Naive thymus-derived CD8-positive, alpha-beta T cell (primary cell): ENCODE measurements at places on chromosomes 11 and 22. TPM values are rescaled to one million over a fixed set of nuclear protein-coding genes. Genes with fewer than 3 reads are reported as not detected.
A peak's percentile ranks its signal among the peaks of the same experiment; 100 is the strongest.

DNA sequence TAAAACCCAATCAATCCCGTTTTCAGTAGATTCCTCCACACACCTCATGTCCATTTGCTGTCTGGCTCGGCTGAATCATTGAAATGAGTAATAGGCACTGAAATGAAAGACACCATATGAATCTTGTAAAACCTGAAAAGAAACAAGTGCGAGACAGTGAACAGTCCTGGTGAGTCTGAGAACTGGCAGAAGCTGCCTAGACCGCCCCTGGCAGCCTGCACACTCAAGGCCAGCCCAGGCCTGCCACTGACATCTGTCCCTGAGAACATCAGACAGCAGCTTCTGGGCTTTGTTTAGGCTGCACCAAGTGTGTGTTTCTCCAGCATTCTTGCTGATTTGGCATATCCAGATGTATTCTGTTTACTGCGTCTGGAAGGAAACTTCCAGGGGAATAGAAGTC lies 44.8 kb downstream of the ENDOD1 start:
- peaks cover 6% of the 10 kb centered on the region for H3K36me3 ChIP-seq
- no peak for DNase-seq
- H3K27me3 ChIP-seq: no peaks in the 10 kb centered on the region

GRCh38 chr22:21447694-21448402 lies 19.3 kb upstream of the TMEM191C start:
- no peaks in the 10 kb centered on the region for H3K4me1 ChIP-seq
- no peak for DNase-seq
- no peak overlapping the region for H3K27ac ChIP-seq
- H3K4me3 ChIP-seq: no peak overlapping the region

- no peaks in the 10 kb centered on the region for H3K4me1 ChIP-seq
- H3K27me3 ChIP-seq: peaks cover 8% of the 10 kb centered on the region
- H3K27ac ChIP-seq: no peak overlapping the region
- H3K4me3 ChIP-seq: no peak overlapping the region
Observed at GRCh38 chr22:19232623-19233022, 54.1 kb upstream of the SLC25A1 start.

DNA sequence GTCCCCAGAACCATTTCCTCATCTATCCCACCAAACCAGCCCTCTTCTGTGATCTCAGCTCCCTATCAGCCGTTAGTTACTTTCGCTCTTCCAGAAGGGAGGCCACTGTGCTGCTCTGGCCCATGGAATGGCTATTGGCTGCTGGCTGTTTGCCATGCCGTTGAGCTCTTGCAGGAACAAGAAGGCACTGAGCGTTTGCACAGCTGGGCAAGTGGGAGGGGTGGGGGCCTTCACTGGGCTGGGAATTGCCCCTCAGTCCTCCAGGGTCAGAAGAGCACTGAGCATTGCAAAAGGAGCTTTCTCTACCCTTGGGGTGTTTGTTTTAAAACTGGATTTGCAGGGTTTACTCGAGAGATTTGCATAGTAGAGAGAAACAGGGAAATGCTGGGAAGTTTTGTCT lies 129.0 kb upstream of the PARVA start:
- no peaks in the 10 kb centered on the region for H3K27me3 ChIP-seq
- H3K4me1 ChIP-seq: peaks cover 2% of the 10 kb centered on the region
- H3K36me3 ChIP-seq: no peaks in the 10 kb centered on the region
- H3K27ac ChIP-seq: no peak overlapping the region
- no peak for DNase-seq
- no peak overlapping the region for H3K4me3 ChIP-seq

- H3K4me3 ChIP-seq: no peak overlapping the region
Observed at GRCh38 chr11:1082728-1083620, 8.3 kb downstream of the MUC2 start.

DNA sequence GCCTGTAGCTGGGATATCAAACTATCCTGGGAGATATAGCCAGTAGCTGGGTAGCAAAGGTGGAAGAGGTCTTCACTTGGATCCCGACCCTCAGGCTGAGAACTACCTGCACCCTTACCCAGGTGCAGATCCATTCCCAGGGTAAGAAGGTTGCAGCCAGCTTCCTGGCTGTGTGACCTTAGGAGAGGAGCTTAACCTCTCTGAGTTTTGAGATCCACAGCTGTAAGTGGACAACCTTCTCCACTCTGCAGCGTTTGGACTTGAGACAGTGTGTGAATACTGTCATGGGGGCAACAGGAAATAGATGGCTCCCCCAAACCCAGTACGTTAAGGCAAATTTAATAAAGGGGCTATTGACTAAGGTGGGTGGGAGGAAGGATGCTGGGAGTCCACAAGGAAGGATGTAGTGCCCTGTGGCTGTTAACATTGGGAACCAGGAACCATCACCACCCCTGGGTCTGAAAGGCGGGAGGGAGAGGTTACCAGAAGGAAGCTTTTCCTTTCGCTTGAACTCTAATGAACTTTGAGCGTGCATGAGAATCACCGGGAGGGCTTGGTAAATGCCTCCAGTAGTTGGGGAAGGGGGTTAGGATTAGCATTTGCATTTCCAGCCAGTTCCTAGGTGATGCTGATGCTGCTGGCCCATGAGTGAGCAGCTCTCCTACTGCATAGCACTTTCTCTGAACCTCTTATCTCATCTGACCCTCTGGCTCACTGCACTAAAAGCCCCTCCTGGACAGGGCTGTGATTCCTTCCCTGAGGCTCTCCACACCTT lies 24.4 kb downstream of the SGSM1 start:
- H3K27me3 ChIP-seq: peaks cover 6% of the 10 kb centered on the region
- H3K27ac ChIP-seq: no peak overlapping the region
- no peaks in the 10 kb centered on the region for H3K36me3 ChIP-seq
- DNase-seq: no peak

DNA sequence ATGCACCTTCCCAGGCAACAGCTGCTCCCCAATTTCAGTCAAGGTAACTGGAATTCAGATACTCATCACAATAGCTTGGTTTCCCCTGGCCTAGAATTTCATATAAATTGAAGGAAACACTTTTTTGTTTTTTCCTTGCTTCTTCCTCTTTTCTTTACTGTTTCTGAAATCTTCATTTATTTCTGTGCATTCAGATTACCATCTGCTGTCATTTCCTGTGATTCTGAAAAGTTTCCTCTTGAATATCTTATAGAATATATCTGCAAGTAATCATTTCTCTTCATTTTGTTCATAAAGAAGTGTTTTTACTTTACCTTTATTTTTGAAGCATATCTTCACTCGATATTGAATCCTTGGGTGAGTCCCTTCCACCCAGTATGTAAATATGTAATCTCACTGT lies 85.3 kb downstream of the GAB4 start:
- H3K27me3 ChIP-seq: peaks cover 8% of the 10 kb centered on the region
- no peak for DNase-seq
- no peaks in the 10 kb centered on the region for H3K4me1 ChIP-seq

DNA sequence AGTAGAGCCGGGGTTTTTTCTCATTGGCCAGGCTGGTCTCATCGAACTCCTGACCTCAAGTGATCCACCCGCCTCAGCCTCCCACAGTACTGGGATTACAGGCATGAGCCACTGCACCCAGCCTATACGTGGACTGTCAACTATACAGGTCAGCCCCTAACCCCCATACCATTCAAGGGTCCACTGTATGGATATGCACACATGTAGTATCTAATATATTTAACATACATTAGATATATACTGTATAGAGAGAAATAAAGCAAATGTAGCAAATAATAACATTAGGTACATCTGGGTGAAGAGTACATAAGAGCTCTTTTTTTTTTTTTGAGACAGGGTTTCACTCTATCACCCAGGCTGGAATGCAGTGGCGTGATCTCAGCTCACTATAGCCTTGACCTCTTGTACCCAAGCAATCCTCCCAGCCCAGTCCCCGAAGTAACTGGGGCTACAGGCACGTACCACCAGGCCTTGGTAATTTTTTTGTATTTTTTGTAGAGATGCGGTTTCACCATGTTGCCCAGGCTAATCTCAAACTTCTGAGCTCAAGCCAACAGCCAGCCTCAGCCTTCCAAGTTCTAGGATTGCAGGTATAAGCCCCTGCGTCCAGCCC lies 1.5 kb upstream of the ATP5MGL start:
- H3K27ac ChIP-seq: no peak overlapping the region
- H3K4me1 ChIP-seq: peaks cover 27% of the 10 kb centered on the region
- H3K4me3 ChIP-seq: no peak overlapping the region
- no peak for DNase-seq

GRCh38 chr22:36234919-36235318 lies 4.4 kb downstream of the APOL2 start:
- H3K4me1 ChIP-seq: peaks cover 59% of the 10 kb centered on the region
- peak overlapping the region; percentile 70 for H3K27ac ChIP-seq
- no peaks in the 10 kb centered on the region for H3K27me3 ChIP-seq
- peak overlapping the region; percentile 22 for H3K4me3 ChIP-seq

DNA sequence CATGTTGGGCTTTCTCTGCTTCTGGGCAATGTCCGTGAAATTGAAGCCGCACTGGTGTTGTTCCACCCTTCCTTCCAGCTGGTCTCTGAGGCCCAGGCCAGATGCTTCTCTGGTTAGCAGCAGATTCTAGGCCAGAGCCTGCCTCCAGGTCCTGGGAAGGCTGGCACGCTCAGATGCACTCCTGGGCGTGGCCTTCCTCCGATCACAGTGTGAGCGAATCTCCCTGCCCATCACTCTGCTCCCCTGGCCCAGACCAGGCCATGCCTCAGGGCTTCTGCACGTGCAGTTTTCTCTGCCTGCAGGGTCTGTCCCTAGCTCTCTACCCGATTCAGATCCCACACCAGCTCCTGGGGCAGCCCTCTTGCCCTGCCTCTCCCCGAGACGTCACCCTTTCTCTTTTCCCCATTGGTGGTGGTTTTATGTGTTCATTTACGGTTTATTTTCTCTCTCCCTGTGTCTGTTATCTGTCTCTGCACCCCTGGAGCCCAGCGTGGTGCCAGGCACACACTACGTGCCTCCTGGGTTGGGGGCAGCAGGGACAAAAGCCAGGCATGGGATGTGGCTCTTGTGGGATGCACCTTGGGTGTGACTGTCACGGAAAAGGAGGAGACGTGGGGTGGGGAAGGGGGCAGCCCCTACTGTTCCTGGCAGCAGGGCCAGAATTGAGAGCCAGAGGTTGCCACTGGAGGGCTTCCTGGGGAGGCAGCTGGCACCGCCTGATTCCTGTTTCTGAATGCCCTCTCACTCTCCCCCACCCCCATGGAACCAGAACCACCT lies 66.0 kb downstream of the KCNQ1 start:
- no peaks in the 10 kb centered on the region for H3K27me3 ChIP-seq
- H3K27ac ChIP-seq: no peak overlapping the region
- H3K4me1 ChIP-seq: peaks cover 18% of the 10 kb centered on the region
- no peak for DNase-seq
- no peak overlapping the region for H3K4me3 ChIP-seq
- H3K36me3 ChIP-seq: no peaks in the 10 kb centered on the region

GRCh38 chr22:24768537-24769374 lies 5.8 kb downstream of the PIWIL3 start:
- H3K27ac ChIP-seq: no peak overlapping the region
- no peak overlapping the region for H3K4me3 ChIP-seq
- no peaks in the 10 kb centered on the region for H3K36me3 ChIP-seq
- peak; percentile 10 for DNase-seq
- peaks cover 2% of the 10 kb centered on the region for H3K27me3 ChIP-seq

DNA sequence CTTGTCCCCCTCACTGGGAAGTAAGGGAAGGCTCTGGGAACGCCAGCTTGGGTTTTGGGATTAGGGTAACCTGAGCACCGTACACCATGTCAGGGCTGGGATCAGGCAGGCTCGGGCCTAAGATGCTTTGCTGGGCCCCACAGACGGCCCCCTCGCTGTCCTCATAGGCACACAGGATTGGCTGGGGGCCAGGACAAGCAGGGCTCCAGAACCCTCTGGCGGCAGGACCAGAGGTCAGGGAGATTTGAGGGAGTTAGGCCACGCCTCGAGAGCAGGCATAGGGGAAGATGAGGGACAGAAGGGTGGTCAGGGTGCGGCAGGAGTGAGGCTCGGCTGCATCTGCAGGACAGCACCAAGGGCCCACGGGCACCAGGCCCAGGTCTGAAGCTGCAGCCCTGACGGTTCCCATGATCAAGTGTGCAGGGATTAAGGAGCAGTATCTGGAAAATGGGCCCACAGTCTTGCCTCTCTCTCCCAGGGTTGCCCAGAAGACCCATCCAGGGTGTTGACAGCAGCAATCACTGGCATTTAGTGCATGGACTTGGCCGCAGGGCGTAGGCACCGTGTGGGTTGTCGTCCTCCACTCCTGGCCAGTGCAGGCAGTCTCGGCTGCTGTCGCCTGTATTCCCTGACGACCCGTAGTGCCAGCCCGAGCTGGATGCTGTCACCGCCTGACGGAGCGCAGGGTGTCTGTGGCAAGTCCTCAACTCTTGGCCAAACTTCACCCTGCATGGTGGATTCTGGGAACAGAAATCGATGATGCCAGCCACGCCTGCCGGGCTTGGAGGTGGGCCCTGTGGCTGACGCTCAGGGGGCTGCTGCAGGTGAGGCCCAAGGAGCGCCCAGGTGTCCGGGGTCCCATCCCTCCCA lies 15.7 kb upstream of the GNB1L start:
- H3K4me3 ChIP-seq: no peak overlapping the region
- no peak for DNase-seq
- no peaks in the 10 kb centered on the region for H3K27me3 ChIP-seq
- H3K27ac ChIP-seq: no peak overlapping the region

- H3K36me3 ChIP-seq: no peaks in the 10 kb centered on the region
- H3K27ac ChIP-seq: no peak overlapping the region
- H3K4me1 ChIP-seq: peaks cover 10% of the 10 kb centered on the region
- H3K27me3 ChIP-seq: no peaks in the 10 kb centered on the region
- H3K4me3 ChIP-seq: no peak overlapping the region
Observed at GRCh38 chr22:37357446-37358075, 69.7 kb downstream of the ELFN2 start.

DNA sequence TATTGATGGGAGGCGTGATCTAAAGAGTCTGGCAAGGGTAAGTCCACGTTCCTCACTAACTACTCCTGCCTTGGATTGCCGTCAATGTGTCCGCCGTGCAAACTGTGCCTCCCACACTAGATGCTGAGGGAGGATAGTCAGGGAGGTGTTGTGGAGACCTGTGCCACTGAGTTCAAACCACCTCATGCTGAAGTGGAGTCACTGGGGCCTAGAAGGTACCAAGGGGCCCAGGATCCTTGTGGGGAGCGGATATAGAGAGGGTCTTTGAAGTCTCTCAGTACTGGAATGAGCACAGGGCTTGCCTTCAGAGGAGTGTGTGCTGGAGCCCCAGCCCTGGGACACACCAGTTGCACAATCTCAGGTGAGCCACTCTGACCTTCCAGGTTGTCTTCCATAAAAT lies 27.1 kb upstream of the TMPRSS4 start:
- DNase-seq: no peak
- H3K4me1 ChIP-seq: peaks cover 80% of the 10 kb centered on the region
- H3K27ac ChIP-seq: peak overlapping the region; percentile 63
- no peaks in the 10 kb centered on the region for H3K27me3 ChIP-seq
- no peaks in the 10 kb centered on the region for H3K36me3 ChIP-seq

FERMT3 gene
- total RNA-seq: 108 TPM

SSRP1 gene
- total RNA-seq: 72.7 TPM

LMO2 gene
- 0.47 TPM for total RNA-seq

TRIM29 gene
- not detected for total RNA-seq

ENTHD1 gene
- 0.26 TPM for total RNA-seq

EXPH5 gene
- total RNA-seq: 8.7 TPM

SEC14L6 gene
- not detected for total RNA-seq

MMP10 gene
- not detected for total RNA-seq
